Brain (organoid and tissue), 16 donors: ENCODE measurements at places on chromosomes 1 and 21.
A peak's percentile ranks its signal among the peaks of the same experiment; 100 is the strongest.

DNA sequence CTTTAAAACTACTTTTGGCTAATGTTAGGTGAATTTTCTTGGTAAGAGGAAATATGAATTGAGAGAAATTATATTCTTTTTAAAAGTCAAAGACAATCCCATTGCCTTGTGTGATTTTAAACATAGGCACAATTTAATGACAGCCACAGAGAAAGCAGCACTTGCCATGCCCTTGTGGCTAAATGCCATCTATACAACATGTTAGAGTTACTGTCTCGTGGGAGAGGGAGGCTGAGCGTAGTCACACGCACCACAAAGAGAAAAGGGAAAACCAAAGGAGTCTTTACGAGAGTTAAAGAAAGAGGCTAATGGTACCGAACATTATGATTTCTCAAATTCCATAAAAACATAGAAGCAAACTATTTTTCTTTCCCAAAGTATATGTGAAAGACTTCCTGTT lies 537.9 kb downstream of the PTPRC start:
- DNase-seq: peak; percentile 23

GRCh38 chr1:185312361-185313138 lies 4.5 kb downstream of the IVNS1ABP start:
- DNase-seq: no peak

- DNase-seq: no peak
Observed at GRCh38 chr1:53089478-53090226, 27.6 kb downstream of the PODN start.

- DNase-seq: no peak
Observed at GRCh38 chr1:25450891-25451290, 20.2 kb downstream of the MACO1 start.

DNA sequence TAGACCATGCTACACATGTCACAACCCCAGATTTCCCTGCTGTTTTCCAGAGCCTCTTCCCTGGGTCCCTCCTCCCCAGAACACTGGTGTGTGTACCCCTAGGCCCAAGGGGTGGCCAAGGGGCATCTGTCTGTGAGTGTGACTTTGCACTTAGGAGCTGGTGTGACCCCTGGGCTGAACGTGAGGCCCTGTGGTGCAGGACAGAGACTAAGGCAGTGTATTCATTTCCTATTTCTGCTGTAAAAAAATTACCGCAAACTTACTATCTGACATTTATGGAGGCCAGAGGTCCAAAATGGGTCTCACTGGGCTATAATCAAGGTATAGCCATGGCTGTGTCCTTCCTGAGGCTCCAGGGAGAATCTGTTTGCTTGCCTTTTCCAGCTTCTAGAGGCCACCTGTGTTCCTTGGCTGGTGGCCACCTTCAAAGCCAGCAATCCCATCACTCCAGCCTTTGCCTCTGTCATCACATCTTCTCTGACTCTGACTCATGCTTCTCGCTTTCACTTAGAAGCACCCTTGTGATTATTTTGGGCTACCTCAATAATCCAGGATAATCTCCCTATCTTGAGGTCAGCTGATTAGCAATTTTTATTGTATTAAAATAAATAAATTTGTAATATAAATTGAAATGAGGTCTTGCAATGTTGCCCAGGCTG lies 24.0 kb upstream of the ELOA start:
- no peak for DNase-seq

- peak; percentile 64 for DNase-seq
Observed at GRCh38 chr1:227947676-227948492, at the start of gene WNT9A. TSS of gene WNT9A (minus strand) at chr1:227947932. CDS start at chr1:227947887, 45 bp downstream.

GRCh38 chr1:18527921-18528320 lies 47.2 kb downstream of the KLHDC7A start:
- DNase-seq: no peak
